IPS DF 19.7 (cell line): ENCODE measurements at places on chromosomes 1 and 21.
A peak's percentile ranks its signal among the peaks of the same experiment; 100 is the strongest.

DNA sequence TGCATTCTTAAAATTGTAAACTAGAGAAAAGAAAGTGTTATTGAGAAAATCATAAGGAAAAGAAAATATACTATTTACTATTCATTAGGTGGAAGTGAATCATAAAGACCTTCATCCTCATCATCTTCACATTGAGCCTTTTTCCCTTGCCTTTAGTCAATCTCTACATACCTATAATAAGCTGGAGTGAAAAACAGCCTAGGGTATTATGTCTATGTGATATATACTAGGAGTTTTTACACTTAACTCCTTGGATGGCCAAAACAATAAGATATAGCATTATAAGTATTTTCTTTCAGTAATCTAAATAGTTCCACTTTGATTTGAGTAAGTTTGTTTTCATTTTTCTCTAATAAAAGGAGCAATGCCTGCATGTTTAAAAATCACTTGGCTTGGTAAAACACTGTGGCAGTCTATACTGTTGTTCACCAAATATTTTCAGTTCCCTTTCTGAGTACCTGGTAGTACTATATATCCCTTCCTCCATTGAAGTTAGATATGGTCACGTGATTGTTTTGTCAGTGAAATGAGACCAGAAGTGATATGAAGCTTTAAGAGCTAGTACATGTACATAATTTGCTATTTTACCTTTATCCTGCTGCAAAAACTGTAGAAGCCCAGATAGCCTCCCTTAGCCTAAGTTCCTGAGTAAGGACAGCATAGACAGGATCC lies 78.3 kb downstream of the CLEC20A start:
- DNase-seq: no peak

- DNase-seq: no peak
These were observed 102.2 kb downstream of the CASZ1 start for GRCh38 chr1:10694274-10694632.

GRCh38 chr1:110962892-110963690 lies 631 bp downstream of the LRIF1 start:
- DNase-seq: peak; percentile 60

DNA sequence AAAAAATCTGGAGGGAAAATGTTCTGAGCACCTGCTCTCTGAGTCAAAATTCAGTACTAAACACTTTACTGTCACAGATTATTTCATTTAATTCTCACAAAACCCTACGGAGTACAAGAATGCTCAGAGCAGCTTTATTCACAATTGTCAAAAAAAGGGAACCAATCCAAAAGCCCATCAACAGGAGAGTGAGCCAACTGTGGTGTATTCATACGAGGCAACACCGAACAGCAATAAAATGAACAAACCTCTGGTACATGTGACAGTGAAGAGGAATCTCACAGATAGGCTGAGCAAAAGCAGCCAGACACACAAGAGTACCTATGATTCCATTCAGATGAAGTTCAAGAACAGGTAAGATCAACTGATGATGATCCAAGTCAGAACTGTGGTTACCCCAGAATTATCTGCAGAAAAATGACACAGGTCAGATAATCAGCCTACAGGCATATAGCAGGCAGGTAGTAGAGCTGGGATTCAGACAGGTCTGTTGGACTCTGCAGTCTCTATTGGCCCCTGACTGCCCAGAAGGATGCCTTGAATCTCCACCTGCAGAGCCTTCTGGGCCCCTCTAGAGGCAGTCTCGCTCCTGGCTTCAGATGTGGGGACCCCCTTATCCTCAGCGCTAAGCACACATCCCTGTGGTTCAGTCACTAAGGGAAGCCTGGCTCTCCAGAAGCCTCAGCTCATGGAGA lies 19.2 kb downstream of the SLC9A1 start:
- DNase-seq: no peak

GRCh38 chr21:25535849-25536248 lies 71.4 kb downstream of the MRPL39 start:
- DNase-seq: no peak

GRCh38 chr1:220879509-220880361 lies 492 bp downstream of the HLX start:
- DNase-seq: no peak

GRCh38 chr1:204645666-204646065 lies 39.9 kb downstream of the LRRN2 start:
- no peak for DNase-seq

GRCh38 chr1:10898921-10899320 lies 102.5 kb upstream of the CASZ1 start:
- DNase-seq: no peak

GRCh38 chr1:228494970-228495853 lies 8.0 kb downstream of the RNF187 start:
- no peak for DNase-seq

- no peak for DNase-seq
These were observed 34.0 kb upstream of the HSD17B7 start for GRCh38 chr1:162756523-162756922.

DNA sequence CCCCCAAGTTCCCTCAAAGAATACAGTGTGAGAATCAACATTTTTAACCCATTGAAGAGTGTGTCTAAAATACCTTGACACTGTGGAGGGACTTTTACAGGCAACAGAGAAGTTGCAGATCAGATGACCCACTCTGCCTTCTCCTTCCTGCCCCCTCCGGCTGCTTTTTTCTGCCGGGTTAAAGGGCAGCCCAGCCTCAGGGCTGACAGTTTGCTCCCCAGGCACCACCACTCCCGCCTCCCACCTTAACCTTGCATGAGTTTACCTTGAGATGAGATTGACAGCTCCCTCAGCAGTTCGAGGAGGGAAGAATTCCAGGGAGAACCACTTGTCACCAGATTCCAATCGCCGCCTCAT lies 3.2 kb downstream of the MTHFR start:
- DNase-seq: no peak

GRCh38 chr1:64268653-64269557 lies 65.5 kb downstream of the UBE2U start:
- no peak for DNase-seq

- DNase-seq: no peak
These were observed 12.2 kb downstream of the EVA1C start for GRCh38 chr21:32424674-32425073.

DNA sequence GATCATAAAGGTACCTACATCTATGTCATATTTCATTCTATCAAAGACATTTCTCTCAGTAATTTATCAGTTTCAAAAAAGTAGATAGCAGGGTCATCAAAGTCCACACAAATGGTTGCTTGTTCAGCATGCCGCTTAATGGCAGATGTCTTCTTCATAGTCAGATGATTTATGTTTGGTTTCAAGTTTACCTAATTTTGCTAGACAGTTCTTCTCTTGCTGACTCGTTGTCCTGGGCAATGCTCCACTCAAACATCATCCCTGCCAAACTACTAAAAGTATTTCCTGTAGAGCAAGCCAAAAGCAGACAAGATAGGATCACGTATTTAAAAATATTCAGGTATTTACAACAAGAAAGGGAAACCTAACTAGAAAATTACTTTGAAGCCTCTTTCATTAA lies 13.6 kb downstream of the NUP210L start:
- no peak for DNase-seq

DNA sequence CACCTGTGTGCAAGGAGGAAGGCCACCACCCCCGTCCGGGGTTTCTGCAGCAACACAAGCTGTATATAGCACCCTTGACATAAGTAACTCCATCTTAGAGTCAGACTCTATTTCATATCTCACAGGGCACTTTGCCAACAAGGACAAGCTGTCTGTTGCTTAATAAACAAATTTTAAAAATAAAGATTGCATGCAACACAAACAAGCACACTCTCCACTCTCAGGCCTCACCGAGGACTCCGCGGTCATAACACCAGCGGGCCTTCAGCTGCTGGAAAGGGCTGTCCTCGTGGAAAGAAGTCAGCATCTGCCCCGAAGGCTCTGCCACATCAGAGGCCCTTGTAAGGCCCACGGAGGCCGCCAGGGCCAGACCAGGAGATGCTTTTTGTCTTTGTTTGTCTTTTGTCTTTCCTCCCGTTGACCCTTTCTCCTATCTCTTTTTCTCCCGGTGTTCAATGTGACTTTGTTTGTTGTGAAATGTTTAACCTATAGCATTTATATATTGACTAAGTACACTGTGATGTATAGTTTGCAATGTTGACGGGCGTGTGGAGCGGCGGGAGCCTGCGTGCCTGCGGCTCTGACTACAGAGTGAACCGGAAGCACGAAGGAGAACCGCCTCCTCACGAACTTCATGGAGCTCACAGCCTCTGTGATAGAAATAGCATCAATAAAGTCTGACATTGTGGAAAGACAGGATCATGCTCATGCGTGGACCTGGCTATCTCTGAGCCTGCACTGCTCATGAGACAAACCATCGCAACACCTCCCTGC lies 24.1 kb downstream of the MEGF6 start:
- no peak for DNase-seq

- DNase-seq: no peak
These were observed 7.9 kb downstream of the S100B start for GRCh38 chr21:46597031-46597430.
